ENCODE measurements at places on chromosomes 4 and X. TPM values are rescaled to one million over a fixed set of nuclear protein-coding genes. Genes with fewer than 3 reads are reported as not detected.
A peak's percentile ranks its signal among the peaks of the same experiment; 100 is the strongest.

DNA sequence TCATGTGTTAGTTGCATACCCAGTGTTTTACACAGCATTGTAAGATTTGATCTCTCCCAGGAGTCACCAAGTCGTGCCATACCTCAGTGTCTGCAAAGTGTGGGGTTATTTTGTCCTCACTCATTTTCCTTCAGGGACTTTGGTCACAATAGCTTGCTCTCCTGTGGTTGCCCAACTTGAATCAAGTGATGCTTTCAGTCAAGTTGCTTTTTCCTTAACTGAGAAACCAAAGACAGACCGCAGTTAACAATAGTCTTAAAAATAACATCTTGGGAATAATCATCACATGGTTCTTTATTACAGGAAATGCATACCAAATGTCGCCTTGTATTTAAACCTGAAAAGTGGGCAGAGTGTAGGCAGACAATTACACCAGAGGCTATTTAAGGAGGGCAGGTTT lies 44.5 kb upstream of the NDP start:
- H3K27me3 ChIP-seq = no peaks in the 10 kb centered on the region
- H3K27ac ChIP-seq = no peak overlapping the region
- no peak for DNase-seq
- no peaks in the 10 kb centered on the region for H3K36me3 ChIP-seq
- no peaks in the 10 kb centered on the region for H3K4me1 ChIP-seq
- no peak overlapping the region for H3K4me3 ChIP-seq

The CT45A1 gene
- not detected for total RNA-seq

DNA sequence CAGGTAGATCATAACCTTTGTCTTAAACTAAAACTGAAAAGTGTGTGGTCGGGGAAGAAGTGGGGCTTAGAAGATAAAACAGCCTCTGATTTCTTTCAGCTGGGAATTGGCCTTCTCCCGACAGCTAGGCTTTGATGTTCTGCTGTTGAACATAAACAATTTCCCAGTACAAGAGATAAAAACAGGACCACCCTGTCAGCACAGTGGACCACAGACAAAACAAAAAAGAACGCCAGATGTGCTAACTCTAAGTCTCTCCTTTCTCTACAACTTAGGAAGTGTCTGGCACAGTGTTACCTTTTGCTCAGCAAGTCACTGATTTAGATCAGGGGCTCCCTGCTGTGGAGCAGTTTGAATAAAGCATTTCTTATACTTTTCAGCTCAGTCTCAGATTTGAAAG lies 87.5 kb upstream of the UXT start:
- H3K4me1 ChIP-seq = no peaks in the 10 kb centered on the region
- no peak overlapping the region for H3K27ac ChIP-seq
- H3K27me3 ChIP-seq = no peaks in the 10 kb centered on the region
- DNase-seq = no peak
- H3K36me3 ChIP-seq = no peaks in the 10 kb centered on the region

DNA sequence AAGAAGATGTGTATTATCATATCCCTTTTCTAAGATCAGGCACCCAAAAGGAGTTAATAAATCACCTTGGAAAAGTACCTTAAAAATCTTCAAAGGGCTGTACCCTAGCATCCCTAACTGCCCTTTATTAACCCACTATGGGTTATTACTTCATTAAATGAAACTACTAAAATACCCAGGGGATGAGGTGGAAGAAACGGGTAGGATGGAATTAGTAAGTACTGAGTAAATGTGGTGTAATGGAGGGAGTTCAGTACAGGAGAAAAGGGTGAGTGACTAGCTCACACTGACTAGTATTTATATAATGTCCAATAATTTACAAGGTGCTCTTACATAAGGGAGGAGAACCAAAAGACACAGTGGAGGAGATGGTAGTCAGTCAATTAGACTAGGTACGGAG lies 51.0 kb upstream of the RASGEF1B start:
- no peak overlapping the region for H3K27ac ChIP-seq
- no peak overlapping the region for H3K4me3 ChIP-seq
- no peaks in the 10 kb centered on the region for H3K27me3 ChIP-seq
- no peak for DNase-seq

DNA sequence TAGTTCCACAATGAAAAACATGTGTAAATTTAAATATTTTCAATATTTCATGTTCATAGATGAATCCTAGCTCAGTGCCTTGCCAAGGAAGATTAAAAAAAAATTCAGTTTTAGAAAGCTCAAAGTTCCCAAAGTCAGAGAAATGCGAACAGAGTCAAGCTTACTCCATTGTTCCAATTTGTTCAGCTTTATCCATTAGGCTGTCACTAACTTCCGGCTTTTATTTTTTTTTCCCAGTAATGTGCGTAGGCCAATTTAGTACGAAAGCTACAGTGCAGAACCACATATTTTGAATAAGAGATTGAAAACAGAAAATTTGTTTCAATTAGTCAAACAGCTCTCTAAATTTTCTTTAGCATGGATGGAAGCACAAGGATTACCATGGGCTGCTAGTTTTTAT lies 23.1 kb upstream of the KLHL2 start:
- H3K4me3 ChIP-seq = no peak overlapping the region
- no peak for DNase-seq
- H3K4me1 ChIP-seq = no peaks in the 10 kb centered on the region

- no peak overlapping the region for H3K4me3 ChIP-seq
- no peak for DNase-seq
- no peak overlapping the region for H3K27ac ChIP-seq
- no peaks in the 10 kb centered on the region for H3K4me1 ChIP-seq
- H3K27me3 ChIP-seq = no peaks in the 10 kb centered on the region
These were observed 64.6 kb downstream of the ZAR1 start for GRCh38 chr4:48554606-48555005.

DNA sequence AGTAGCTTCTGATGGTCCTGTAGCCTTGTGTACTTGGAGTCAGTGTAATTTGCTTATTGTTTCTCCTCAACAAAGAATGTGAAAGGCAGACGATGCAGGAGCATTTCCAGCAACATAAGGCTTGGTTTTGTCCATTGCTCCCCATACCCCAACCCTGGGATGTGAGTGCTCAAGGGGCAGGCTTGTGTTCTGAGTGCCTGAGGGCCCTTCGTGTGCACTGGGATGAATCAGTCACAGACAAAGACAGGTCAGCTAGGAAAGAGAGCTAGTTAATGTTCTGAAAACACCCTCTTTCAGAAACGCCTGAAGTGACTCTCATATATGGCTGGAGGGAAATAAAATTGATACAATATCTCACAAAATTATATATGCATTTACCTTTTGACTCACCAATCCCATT lies 59.1 kb downstream of the PRPS1 start:
- no peak overlapping the region for H3K27ac ChIP-seq
- no peak overlapping the region for H3K4me3 ChIP-seq
- no peaks in the 10 kb centered on the region for H3K36me3 ChIP-seq
- no peaks in the 10 kb centered on the region for H3K27me3 ChIP-seq
- peaks cover 44% of the 10 kb centered on the region for H3K4me1 ChIP-seq
- no peak for DNase-seq

- H3K27ac ChIP-seq = no peak overlapping the region
- H3K36me3 ChIP-seq = no peaks in the 10 kb centered on the region
- DNase-seq = peak; percentile 17
- peaks cover 29% of the 10 kb centered on the region for H3K27me3 ChIP-seq
These were observed 4.0 kb downstream of the DUSP9 start for GRCh38 chrX:153650959-153651358.

DNA sequence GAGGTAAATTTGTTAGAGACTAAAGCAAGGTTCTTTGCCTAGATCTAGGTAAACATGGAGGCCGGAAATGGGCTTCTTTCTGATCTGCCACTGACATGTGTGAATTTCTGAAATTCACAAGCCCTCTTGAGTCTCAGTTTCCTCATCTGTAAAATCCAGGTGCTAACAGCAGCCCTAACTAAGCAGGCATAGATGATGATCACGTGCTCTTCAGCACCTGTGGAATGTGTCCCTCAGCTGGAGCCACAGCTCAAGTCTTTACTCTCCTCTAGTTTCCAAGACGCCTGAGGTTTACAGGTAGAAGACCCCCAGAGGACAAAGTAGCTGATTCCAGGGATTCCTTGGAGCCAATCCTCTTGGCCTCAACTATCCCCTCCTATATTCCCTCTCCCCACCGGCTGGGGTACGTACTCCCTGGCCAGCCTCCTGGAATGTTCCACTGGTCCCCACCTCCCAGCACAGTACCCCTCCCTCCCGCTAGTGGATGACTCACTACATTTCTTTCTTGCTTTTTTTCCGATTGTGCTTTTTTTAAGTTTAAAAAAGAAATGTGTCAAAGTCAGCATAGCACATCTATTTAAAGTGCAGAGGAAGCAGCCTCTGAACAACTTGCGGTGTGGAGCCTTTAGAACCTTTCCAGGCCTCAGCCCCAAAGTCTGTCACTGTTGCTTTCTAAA lies 98.4 kb downstream of the PHKA2 start:
- no peaks in the 10 kb centered on the region for H3K27me3 ChIP-seq
- no peaks in the 10 kb centered on the region for H3K36me3 ChIP-seq
- DNase-seq = no peak
- H3K27ac ChIP-seq = peak overlapping the region; percentile 84
- H3K4me3 ChIP-seq = peak overlapping the region; percentile 50
- H3K4me1 ChIP-seq = peaks cover 25% of the 10 kb centered on the region

DNA sequence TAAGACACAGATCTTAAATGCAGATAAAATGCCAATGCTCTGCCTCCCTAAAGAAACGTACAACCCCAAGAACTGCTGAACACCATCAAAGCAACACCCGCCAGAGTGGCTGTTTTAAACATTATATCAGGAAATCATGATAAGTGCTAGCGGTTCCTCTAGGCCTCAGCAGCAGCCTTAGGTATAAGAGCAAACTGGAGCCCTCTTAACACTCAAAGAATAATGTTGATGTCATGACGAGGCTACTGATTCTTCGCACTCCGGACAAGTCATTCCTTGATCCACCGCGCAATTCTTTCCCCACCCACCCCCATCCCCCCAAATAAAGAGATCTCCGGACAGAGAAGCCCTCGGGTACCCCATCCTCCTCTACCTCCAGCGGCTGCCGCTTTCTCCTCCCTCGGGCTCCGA lies 507 bp downstream of the LIN54 start:
- DNase-seq = no peak
- H3K4me1 ChIP-seq = peaks cover 28% of the 10 kb centered on the region
- H3K27me3 ChIP-seq = no peaks in the 10 kb centered on the region
- peak overlapping the region; percentile 72 for H3K4me3 ChIP-seq
- no peaks in the 10 kb centered on the region for H3K36me3 ChIP-seq

- H3K27ac ChIP-seq = no peak overlapping the region
- H3K36me3 ChIP-seq = no peaks in the 10 kb centered on the region
- no peak overlapping the region for H3K4me3 ChIP-seq
- H3K4me1 ChIP-seq = no peaks in the 10 kb centered on the region
- H3K27me3 ChIP-seq = no peaks in the 10 kb centered on the region
- no peak for DNase-seq
These were observed 595.6 kb downstream of the TRAM1L1 start for GRCh38 chr4:116489739-116490138.

- no peaks in the 10 kb centered on the region for H3K36me3 ChIP-seq
- no peak overlapping the region for H3K27ac ChIP-seq
These were observed 207.2 kb downstream of the NLGN4X start for GRCh38 chrX:6021316-6022091.

DNA sequence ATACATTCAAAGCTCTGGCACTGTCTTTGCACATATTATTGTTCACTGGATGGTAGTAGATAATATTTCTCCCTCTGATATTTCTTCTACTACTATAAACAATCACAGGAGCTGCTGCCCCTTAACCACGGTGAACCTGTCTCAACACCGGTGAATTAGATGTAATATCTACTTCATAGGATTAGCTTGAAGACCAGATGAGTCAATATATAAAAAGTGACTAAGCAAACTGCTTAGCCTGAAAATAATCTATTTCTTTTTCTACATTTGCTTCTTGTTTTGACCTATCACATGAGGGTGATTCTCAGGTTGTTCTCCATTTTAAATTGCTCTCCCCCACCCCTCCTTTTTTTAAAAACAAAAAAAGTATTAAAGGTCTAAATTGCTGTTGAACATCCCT lies 645.5 kb downstream of the ANKRD50 start:
- H3K27ac ChIP-seq = no peak overlapping the region
- H3K27me3 ChIP-seq = no peaks in the 10 kb centered on the region
- no peak for DNase-seq

DNA sequence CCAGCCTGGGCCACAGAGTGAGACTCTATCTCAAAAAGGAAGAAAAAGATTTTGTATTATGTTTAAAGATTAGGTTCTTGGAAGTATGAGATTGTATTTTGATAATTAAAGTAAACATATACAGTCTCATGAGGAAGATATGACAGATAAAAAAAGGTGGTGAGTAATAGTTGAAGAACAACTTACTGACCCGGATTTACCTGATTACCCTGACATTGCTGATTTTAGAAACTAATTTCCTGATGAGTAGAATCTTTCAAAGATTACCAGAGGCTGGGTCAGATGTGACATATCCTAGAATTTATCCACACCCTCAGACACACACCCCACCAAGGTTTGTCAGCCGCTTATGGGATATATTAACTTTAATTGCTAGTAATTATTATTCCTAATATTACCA lies 9.5 kb downstream of the CDKL5 start:
- H3K4me3 ChIP-seq = no peak overlapping the region
- no peak overlapping the region for H3K27ac ChIP-seq
- H3K36me3 ChIP-seq = no peaks in the 10 kb centered on the region

GRCh38 chr4:174717828-174718227 lies 111.2 kb downstream of the GLRA3 start:
- no peaks in the 10 kb centered on the region for H3K27me3 ChIP-seq
- no peaks in the 10 kb centered on the region for H3K4me1 ChIP-seq
- H3K36me3 ChIP-seq = no peaks in the 10 kb centered on the region
- H3K4me3 ChIP-seq = no peak overlapping the region

The NKX3-2 gene
- not detected for total RNA-seq

GRCh38 chr4:5969336-5969735 lies 48.9 kb downstream of the C4orf50 start:
- no peak for DNase-seq
- no peak overlapping the region for H3K4me3 ChIP-seq
- H3K36me3 ChIP-seq = no peaks in the 10 kb centered on the region
- no peak overlapping the region for H3K27ac ChIP-seq

DNA sequence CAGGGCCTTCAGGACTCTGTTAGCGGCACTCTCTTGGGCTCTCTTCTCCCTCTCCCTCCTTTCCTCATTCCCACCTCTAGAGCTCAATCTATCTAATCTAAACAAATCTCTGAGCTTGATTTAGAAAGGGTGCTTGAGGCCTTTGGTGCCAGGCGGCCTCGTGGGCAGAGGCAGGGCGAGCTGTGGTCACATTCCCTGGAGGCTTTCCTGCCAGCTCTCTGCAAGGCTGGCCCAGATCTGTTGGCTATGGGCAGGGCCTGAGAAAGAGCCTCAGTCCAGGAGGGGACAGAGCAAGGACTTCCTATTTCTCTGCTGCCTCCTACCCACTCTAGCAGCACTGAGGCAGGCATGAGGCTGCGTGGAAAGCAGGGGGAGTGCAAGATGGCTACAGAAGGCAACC lies 38.6 kb downstream of the PJA1 start:
- no peak for DNase-seq
- H3K4me1 ChIP-seq = no peaks in the 10 kb centered on the region

DNA sequence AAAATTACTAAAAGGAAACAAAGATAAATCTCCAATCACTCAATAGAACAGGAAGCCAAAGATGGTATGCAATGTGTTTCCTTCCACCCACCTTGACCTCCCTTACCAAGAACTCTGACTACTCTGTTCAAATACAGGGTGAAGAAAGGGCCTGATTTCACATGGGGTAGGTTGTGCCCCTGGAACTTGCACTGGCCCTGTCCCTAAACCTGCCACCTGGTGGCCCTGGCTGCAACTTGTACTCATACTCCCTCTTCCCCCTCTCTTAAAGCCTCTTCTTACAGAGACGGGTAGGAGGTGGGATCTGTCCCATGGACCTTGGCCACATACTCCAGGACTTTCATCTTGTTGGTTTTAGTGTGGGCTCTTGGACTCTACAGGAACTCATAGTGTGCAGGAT lies 17.3 kb upstream of the TMEM185A start:
- H3K4me1 ChIP-seq = no peaks in the 10 kb centered on the region
- DNase-seq = no peak
- no peaks in the 10 kb centered on the region for H3K27me3 ChIP-seq
- no peak overlapping the region for H3K27ac ChIP-seq
- no peaks in the 10 kb centered on the region for H3K36me3 ChIP-seq

Measured in lower lobe of right lung (tissue), 2 donors.